Activated CD4-positive, alpha-beta T cell treated with anti-CD3 and anti-CD28 coated beads for 4 hours (primary cell): ENCODE measurements at places on chromosomes 2 and 18.

- no peak for DNase-seq
Observed at GRCh38 chr2:1607971-1608688, 136.2 kb downstream of the PXDN start.

DNA sequence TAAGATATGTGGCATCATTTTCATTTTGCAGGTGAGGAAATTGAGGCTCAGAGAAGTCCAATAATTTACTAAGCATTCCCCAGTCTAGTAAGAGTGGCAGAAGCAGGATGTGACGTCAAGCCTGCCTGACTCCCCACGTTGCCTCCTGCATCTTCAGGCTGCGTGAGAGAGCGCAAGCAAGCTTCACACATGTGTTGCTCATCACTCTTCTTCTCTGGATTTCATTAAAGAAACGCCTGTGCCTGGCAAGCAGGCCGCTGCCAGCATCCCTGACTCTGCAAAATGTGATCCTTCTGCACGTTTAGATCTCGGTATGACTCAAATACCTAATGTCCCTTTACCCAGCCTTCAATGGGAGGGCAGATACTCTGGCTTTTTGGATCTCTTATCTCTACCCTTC, 96.8 kb downstream of the PRKCE start:
- DNase-seq = no peak

DNA sequence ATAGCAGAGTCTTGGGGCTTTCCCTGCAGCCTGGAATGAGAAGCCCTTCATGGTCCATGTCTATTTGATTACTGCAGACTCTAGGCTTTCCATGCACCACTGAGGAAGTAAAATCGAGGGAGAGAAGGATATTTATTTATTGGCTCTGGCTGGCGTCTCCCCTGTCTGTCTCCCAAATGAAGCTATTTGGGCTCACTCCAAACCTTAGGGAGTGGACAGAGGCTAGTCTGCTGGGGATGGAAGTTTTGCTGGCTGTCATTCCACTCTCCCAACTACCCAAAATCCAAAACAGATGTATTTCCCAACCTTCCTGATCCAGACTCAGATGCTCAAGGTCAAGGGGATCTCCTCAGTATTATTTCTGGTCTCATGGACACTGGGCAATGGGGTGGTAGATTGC, 33.7 kb downstream of the TMEM17 start:
- DNase-seq = no peak

DNA sequence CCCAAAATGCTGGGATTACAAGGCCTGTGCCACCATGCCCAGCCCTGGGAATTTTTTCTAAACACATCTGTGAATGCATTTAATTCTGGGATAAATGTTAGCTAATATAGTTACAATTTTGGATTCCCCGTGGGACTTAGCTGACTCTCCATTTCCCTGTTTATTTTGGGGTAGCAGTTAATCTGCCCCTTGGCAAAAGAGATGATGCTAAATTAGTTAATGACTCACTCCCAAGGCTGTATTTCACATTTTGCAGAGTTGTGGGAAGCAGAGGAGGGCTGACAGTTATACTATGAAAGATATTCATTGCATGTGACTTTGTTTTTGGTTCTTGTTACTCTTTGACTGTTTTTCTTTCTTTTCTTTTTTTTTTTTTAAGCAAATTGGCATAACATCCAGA, 3.2 kb downstream of the MTHFD2 start:
- DNase-seq = no peak

- no peak for DNase-seq
Observed at GRCh38 chr18:76656925-76657827, 162.1 kb upstream of the ZNF516 start.

- no peak for DNase-seq
Observed at GRCh38 chr2:178924817-178925216, 117.6 kb upstream of the TTN start.

DNA sequence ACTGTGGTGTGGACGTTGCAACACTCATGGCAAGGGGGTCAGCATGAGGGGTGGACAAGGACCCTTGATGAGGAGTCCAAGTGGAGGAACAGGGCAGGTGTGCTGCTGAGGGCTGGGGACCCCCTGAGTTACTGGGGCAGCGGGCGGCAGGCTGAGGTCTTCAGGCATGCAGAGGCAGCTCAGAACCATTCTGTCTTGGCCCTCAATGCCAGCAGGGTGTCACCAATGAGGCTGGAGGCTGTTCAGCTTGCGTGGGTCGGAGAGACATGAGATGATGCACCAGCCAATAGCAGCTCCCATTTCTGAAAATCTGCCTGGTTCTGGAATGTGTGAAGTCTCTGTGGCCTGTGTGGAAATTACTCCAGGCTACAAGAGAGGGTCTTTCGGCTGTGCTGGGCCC, 105.4 kb downstream of the INHBB start:
- no peak for DNase-seq

- no peak for DNase-seq
Observed at GRCh38 chr2:23291239-23291638, 93.7 kb upstream of the KLHL29 start.

GRCh38 chr2:217738061-217738460, 264.7 kb downstream of the TNS1 start:
- no peak for DNase-seq

DNA sequence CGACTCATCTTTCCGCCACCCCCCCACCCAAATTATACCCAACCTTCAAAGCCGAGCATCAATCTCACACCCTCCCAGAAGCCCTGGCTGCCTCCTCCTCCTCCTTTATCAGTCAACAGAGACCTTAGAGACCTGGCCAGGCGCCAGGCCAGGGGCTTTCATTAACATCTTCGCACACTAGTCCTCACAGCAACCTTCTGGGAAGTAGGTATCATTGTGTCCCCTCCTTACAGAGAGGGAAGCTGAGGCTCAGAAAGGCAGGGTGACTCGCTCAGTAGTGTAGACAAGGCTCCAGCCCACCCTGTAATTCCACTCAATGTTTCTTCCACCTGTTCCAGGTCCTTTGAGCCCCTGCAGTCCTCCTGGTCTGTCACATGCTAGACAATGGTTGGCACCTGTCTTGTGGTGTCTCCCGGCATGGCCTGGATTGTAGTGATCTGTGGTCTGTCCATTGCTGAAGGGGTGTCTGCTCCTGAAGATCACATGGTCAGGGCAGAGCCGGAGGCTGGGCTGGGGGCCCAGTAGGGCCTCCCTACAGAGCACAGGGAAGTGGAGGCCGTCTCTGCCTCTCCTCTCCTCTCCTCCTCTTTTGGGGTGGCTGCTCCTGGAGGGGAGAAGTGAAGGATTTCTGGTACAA, 36.0 kb downstream of the KLHL29 start:
- no peak for DNase-seq

- no peak for DNase-seq
Observed at GRCh38 chr2:38277245-38278116, 99.6 kb downstream of the ATL2 start.

DNA sequence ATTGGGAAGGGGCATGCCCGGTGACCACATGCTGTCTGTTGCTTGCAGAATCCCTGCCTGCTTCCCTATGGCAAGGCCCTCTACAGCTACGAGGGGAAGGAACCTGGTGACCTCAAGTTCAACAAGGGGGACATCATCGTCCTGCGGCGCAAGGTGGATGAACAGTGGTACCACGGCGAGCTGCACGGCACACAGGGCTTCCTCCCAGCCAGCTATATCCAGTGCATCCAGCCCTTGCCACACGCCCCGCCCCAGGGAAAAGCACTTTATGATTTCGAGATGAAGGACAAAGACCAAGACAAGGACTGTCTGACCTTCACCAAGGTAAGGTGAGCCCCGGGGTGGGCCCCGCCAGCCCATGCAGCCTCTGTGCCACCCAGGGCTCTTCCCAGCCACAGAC, 218.6 kb downstream of the SH3RF3 start:
- DNase-seq = no peak

DNA sequence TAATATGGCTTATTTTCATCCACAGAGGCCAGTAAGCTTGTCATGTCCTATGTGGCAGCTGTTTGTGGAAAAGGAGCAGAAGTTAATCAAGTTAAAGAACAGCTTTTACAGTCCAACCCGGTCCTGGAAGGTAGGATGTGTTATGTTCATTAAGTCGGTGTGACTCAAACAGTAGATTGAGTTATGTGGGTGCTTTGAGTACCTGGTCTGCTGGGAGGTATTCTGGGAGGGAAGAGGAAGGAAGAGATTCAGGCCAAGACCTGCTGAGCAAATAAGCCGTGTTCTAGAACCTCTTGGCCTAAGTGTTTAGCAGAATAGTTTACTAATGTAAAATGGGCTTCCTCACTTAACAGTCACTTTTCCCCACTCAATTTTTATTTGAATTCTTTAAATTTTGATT, 96.2 kb downstream of the MYO1B start:
- DNase-seq = no peak

DNA sequence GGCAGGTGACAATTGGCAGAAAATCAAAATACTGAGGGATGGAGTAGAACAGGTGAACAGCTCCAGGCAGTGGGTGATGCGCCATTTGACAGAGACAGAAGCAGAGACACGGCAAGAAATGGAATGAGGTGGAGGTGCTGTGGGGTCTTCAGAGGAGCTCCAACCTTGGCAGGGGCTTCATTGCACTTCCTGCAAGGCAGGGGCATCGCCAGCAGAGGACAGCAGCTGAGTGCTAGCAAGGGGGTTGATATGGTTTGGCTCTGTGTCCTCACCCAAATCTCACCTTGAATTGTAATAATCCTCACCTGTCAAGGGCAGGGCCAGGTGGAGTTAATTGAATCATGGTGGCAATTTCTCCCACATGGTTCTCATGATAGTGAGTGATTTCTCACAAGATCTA, 42.8 kb downstream of the CCDC68 start:
- no peak for DNase-seq

DNA sequence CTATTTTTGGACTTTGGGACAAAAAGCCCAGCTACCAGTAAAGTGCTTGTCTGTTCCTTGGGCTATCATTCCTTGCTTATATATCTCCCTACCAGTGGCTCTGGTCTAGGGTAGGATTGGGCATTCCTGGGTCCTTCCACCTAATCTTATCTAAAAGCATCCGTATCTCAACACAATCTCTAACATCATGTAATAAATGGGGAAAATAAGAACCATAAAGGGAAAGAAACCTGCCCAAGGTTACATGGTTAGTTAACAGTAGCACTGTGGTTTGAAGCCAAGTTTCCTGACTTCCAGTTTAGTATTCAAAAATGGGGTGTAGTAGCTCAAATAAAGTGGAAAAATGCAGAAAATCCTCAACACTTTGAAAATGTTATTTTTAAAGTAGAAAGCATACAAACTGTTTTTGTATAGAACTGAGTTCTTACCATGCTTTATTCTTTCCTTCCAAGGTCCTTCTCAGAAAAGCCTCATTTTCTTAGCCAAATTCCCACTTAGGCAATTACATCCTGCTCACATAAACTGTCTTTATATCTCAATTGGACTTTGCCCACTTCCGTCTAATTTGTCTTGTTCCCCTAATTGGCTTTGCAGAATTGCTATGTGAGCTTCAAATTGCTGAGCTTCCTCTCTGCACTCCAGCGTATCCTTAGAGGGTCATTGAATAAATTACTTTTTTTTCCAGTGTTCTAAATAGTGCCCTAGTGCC, 273.1 kb upstream of the UBE2E3 start:
- DNase-seq = no peak

DNA sequence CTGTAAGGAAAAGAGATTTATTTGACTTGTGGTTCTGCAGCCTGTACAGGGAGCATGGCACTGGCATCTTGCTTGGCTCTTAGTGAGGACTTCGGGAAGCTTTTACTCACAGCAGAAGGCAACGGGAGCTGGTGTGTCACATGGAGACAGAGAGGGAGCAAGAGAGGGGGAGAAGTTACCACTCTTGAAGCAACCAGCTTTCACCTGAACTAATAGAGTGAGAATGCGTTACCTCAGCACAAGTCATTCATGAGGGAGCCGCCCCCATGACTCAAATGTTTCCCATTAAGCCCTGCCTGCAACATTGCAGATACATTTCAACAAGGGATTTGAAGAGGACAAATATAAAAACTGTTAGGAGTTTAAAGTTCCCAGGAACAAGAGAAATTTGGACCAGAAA, 190.0 kb downstream of the CYRIA start:
- no peak for DNase-seq

DNA sequence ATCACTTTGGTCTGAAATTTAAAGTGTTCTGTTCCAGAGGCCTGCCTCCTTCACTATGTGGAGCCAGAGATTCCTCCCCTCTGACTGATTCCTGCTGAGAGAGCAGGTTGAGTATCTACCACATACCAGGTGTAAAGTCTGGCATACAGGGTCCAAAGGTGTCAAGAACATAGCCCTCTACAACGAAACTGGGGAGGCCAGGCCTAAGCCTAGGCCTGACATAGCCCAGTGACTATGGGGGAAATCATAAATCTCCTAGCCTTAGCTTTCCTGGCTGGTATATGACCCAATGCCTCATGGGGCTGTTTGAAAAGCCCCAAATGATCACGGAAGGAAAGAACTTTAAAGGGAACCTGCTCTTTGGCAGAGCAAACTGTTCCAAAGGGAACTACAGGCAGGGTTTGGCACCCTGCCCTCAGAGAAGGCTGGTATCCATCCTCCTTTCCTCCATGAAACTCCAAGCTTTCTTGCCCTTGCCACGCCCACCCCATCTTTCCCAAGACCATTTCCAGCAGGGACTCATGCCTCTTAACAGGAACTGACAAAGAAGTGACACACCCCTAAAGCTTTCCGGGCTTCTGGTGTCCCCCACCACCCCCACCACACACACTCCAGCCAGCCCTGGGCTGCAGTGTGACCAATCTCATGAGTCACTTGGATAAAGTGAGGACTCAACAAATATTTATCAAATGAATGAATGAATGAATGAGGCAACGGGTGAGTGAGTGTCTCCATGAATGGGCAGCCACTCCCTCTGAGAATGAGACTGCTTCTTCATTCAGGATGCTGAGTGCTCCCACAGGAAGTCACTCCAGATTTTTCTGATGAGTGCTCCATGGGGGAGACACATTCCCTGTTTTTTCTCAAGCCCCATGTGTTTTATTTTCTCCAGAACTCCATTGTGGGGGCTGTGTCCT, 114.5 kb upstream of the STPG4 start:
- no peak for DNase-seq

- DNase-seq = no peak
Observed at GRCh38 chr2:36087344-36087743, 268.2 kb upstream of the CRIM1 start.

GRCh38 chr2:109340381-109340780, 211.4 kb downstream of the SH3RF3 start:
- no peak for DNase-seq

DNA sequence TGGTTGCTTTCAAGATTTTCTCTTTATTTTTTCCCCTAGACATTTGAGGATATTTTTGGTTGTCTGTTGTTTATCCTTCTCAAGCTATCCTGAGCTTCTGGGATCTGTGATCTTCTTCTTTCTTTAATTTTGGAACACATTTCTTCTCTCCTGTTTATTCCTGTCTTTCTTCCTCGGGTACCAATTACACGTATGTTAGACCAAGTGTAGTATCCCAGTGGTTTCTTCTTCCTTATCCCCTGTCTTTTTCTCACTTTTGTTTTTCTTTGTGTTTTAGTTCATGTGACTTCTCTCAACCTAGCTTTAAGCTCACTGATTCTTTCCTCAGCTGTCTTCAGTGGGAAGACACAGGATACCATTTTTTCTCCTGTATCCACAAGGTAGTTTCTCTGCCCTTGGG, 120.0 kb downstream of the GALR1 start:
- no peak for DNase-seq

DNA sequence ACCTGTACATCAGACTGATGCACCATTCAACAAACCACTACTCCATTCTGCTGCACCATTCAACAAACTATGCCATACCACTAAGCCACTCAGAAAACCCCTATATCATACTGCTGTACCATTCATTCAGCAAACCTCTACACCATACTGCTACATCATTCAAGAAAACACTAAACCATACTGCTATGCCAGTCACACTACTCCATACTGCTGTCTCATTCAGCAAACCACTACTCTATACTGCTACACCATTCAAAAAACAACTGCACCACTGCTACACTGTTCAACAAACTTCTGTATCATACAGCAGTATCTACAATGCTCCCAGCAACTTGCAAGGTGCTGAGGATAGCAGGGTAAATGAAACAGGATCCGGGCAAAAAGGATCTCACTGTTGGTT, 12.9 kb upstream of the SLC1A4 start:
- DNase-seq = no peak
